Mammary microvascular endothelial cell (primary cell): ENCODE measurements at places on chromosomes 4 and X. TPM values are rescaled to one million over a fixed set of nuclear protein-coding genes. Genes with fewer than 3 reads are reported as not detected.

PFKFB1 gene
- total RNA-seq: not detected in 2 replicates

ARFIP1 gene
- 22.3 and 23.6 TPM in 2 replicates for total RNA-seq

IL13RA2 gene
- total RNA-seq: 1.5 and 1.9 TPM in 2 replicates

GSX2 gene
- not detected in 2 replicates for total RNA-seq

CEP44 gene
- 8.2 and 9.5 TPM in 2 replicates for total RNA-seq

PDE6B gene
- total RNA-seq: 0.98 TPM in 1 of 2 replicates, not detected in the other

ZCCHC12 gene
- total RNA-seq: 0.33 TPM in 1 of 2 replicates, not detected in the other

CLDN34 gene
- total RNA-seq: 1.3 TPM in 1 of 2 replicates, not detected in the other

TMEM35A gene
- 1.7 and 1.8 TPM in 2 replicates for total RNA-seq

NDNF gene
- total RNA-seq: 0.33 and 0.39 TPM in 2 replicates

RRAGB gene
- total RNA-seq: 8.9 and 10.0 TPM in 2 replicates

PABPC1L2B gene
- not detected in 2 replicates for total RNA-seq

SSX2B gene
- not detected in 2 replicates for total RNA-seq

ADH7 gene
- total RNA-seq: not detected in 2 replicates

APELA gene
- not detected in 2 replicates for total RNA-seq

ENAM gene
- total RNA-seq: not detected in 2 replicates

TMEM255A gene
- not detected in 2 replicates for total RNA-seq

RXFP1 gene
- total RNA-seq: not detected in 2 replicates

ESX1 gene
- total RNA-seq: 0.20 TPM in 1 of 2 replicates, not detected in the other

GAB3 gene
- 3.5 and 3.6 TPM in 2 replicates for total RNA-seq
